RPMI8226 (cell line): ENCODE measurements at places on chromosomes 3 and 15.

GRCh38 chr3:107833043-107833442, 257.8 kb downstream of the CD47 start:
- DNase-seq, result no peak

GRCh38 chr3:99909714-99910495, 92.2 kb downstream of the CMSS1 start:
- DNase-seq, result no peak

DNA sequence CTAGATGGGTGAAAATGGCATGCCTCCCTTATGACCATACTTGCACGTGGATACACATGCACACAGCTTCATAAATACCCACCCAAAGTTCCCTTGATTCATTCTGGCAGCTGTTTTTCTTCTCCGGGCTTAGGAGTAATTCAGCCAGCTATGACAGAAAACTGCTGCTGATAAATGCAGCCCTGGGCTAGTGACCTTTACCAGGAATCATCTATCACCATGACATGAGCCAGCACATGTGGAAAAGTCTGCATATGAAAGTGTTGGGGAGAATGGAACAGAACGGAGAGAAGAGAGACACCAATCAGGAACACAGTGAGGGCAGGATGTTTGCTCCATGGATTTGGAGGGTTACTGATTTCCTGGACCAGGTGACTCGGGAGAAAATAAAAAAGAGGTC, 706.3 kb downstream of the PDCD6IP start:
- no peak for DNase-seq

- DNase-seq, result no peak
Measured at GRCh38 chr15:65630760-65631159, 9.0 kb downstream of the SLC24A1 start.

DNA sequence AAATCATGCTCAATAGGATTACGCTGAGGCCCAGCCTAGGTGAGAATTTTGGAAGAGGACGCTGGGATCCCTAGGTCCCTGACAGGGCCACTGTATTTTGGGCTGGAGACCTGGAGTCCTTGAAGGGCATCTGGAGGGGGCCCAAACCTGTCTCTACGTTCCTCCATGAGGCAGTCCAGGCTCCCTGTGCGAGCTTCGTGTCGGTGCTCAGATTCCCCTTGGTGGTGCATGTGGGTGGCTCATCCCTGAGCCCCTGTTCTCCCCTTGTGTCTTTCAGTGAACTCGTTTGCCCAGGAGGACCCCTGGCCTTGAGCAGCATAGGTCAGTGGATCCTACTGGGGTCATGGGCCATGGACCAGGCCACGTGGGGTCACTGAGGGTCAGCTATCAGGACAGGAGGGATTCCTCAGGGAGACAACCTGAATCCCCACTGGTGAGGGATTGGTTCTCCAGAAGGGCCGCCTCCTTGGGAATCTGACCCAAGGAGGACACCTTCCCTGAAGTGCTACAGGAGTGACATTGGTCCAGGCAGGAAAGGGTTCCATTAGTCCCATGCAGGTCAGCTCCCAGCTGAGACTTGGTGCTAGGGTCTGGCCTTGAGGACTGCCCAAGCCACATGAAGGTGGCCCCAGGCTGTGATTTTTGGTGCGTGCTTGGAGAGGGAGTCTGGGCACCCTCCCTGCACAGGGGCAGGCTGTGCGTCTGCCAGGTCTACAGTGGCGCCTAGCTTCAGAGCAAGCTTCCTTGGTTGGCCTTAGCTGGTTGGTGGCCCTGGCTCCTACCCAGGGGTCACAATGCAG, 229.8 kb downstream of the SNRPN start:
- DNase-seq, result no peak
